ENCODE measurements at places on chromosomes 7 and 10.

- DNase-seq = no peak
Observed at GRCh38 chr10:55476129-55476528, 675.1 kb upstream of the PCDH15 start.

- no peak for DNase-seq
Observed at GRCh38 chr10:18142151-18142550, 1.9 kb downstream of the CACNB2 start.

GRCh38 chr10:129646973-129647372 is 179.9 kb downstream of the MGMT start:
- DNase-seq = no peak

DNA sequence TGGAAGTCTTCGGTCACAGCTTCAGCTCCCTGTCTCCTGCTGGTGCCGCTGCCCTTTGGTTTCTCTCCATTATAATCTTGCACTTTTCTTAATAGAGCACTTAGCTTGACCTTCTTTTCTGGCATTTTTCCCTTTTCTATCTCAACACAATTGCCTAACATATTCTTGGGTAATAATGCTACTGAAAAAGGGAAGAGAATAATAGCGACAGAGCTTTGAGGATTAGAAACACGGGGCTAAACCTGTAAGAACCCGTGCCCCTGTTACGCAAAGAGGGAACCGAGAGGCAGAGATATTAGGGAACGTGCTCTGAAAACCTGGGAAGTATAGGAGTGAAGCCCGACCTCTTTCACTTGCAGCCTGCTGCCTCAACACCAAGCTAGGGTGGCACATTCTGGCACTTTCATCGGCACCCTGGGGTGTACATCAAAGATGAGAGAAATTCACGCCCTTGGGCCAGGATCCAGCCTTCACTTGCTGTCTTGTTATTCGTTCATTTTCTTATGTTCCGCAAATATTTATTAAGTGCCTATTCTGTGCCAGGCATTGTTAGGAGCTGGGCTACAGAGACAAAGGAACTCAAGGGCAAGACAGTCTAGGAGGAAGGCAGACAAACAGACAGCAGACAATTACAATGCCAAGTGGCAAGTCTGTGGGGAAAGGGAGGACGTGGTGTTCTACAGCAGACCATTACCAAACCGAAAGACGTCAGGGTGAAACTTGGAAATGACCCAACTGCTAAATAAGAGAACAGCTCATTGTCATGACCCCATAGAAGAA is 33.0 kb upstream of the GALNTL5 start:
- DNase-seq = no peak

Data from stimulated activated CD4-positive, alpha-beta T cell treated with anti-CD3 and anti-CD28 coated beads, Interleukin-1b, Interleukin-23, amount 100 ng/mL, for 4 hours (primary cell).